ENCODE measurements at places on chromosomes 2 and 18.

DNA sequence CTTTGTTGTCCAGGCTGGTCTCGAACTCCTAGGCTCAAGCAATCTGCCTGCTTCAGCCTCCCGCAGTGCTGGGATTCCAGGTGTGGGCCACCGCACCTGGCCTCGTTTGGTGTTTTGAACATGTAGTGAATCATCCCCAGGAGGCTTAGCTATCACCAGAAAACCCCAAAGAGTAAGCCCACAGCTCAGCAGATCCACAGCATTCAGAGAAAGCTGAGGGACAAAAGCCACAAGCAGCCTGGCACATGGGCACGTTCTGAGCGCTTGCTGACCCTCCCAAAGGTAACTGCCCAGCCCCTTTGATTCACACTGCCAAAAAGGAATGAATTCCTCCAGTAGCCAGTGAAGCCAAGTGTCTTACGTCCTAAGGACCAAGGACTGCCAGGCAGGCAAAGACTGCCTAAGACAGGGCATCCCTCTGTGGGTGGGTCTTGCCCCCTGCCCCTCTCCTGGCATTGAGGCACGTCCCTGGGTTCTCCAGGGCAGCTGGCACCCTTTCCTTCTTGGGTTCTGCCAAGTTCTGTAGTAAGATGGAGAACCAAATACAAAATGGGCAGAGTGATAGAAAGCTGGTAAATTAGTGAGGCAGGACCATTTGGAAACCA, 31.7 kb downstream of the MBP start:
- no peak for DNase-seq

DNA sequence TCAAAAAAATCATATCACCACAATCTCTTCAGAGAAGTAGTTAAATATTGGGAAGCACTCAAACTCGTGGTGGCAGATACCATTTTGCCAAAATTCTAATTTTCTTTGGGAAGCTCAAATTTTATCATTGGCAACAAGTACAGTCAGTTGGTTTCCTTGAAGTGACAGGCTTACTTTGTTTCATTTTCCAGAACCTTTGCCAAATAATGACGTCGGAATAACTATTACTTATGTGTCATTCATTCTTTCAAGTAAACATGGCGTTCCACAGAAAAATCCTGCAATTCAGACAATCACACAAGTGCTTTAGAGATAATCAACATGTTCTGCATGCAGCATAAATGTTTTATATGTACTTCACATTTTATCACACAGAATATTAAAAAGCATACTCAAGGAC, 5.4 kb downstream of the TTLL4 start:
- no peak for DNase-seq

DNA sequence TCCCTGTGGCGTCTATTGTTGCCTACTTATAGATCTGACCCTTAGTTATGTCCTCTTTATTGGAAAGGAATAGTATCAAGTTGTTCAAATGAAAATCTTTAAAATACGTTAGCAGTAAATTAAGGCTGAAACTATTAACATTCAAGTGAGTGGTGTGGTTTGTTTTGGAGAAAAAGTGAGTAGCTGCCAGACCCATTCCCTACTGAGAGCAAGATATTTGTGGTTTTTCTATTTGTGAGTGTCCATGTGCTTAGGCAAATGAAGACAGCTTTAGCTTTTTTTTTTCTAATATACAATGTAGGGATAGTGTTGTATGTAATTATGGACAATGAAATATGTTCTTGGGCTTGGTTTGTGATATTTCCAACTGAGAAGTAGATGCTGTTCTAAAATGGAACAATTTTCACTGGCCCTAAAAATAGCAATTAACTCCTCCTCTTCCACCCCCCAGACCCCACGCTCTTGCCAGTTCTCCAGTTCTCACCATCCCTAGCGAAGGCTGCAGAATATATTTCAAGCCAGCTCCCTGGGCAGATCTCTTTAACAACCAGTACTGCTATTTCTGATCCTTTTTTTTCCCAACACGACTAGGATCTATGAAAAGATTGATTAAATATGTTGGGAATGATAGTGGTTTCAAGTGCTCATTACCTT, 83.1 kb downstream of the CCDC85A start:
- no peak for DNase-seq

DNA sequence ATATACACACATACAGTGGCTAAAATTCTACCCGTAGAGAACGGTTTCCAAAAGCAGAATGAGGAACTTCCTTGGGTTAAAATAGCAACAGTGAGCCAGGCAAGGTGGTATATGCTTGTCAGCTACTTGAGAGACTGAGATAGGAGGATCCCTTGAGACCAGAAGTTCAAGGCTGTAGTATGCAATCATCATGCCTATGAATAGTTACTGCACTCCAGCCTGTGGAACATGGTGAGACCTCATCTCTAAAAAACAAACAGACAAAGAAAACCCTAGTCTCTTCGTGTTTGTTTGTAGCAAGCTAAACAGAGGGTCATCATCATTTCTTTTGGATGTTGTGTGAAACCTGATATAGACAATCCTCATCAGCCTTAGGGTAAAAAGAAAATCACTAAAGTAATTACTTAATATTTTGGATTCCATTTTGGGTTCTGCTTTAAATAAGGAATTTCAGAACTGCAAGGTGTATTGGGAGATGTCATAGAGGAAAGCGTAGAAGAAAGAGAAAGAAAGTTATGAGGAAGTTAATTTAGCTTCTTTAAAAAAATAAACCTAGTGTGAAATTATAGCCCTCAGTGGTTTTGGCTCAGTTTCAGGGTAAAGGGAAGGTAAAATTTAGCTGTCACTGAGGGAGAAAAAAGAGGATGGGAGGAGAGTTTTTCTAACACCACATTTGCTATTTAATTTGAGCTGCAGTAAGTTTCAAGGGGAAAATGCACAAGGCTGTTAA, 46.5 kb downstream of the PLEK start:
- no peak for DNase-seq

DNA sequence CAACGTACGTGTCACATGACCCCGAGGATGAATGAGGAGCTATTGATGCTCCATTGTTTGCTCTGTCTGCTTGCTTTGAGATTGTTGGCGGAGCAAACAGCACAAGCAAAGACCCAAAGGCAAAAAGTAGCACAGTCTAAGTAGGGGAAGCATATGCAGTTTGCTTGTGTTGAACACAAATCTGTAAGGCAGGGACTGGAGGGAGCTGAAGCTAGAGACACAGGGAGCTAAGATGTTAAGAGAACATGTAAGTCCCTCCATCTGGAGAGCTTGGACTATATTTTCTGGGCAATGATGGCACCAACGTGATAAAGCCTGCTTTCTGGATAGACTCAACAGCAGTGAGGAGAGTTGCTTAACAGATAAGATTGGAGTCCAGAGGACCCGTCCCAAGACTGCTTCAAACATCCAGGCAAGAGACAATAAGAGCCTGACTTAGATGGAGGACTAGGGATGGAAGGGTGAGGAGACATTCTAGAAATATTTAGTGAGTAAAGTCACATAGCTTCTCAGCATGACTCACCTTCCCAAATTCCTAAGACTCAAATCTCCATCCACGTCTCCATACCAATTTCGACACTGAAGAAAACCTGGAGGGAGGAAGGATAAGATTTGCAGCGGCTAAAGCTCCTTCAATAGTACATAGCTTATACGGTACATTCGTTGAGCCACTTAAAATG, 88.1 kb upstream of the KLF7 start:
- no peak for DNase-seq

- DNase-seq, result no peak
Observed at GRCh38 chr2:33680644-33681363, 81.7 kb upstream of the FAM98A start.

GRCh38 chr2:14536976-14537375, 95.5 kb upstream of the LRATD1 start:
- no peak for DNase-seq

GRCh38 chr2:239108459-239108858, 260.6 kb downstream of the TWIST2 start:
- DNase-seq, result no peak

- DNase-seq, result no peak
Observed at GRCh38 chr2:89000235-89000634, 308.8 kb downstream of the RPIA start.

GRCh38 chr18:25446972-25447371, 95.0 kb upstream of the ZNF521 start:
- no peak for DNase-seq

- DNase-seq, result no peak
Observed at GRCh38 chr2:100907832-100908231, 87.9 kb downstream of the NPAS2 start.

Measured in NCI-H2171 treated with DMSO at 0.1 percent for 48 hours (cell line).